Retina (tissue), 1 donor: ENCODE measurements at places on chromosomes 1 and 21.

DNA sequence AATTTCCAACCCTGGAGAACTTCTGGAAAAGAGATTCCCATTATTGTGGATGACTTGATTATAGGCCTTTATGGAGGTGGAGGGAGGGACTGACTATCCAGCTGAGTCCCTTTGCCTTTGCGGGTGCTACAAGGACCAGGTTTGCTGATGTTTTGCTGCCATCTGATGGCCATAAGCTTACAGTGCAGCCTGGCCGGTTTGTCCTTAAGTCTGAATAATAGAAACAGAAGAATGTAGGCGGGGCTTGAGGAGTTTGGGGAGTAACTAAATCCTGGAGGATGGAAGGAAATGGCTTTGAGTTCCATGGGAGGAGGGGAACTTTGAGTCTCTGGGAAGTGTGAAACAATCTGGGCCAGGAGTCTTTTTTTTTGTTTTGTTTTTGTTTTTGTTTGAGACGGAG, 55.7 kb upstream of the CD1D start:
- DNase-seq = peak; percentile 90

DNA sequence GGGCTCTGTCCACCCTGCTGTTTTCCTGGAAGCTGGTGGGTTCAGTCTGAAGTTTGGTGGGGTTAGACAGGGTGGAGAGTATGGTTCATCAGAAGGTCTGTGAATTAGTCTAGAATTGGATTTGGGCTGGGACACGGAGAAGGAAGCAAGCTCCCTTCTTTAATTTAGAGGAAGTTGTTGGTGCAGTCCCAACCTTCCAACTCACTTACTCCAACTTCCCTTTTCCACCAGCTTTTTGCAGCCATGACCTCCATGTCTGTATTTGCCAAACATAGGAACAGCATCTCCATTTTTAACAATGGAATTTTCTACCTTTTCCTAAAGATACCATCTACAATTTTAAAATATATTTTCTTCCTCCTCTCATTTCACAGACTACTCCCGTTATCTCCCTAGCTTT, 28.5 kb upstream of the PRELP start:
- no peak for DNase-seq

DNA sequence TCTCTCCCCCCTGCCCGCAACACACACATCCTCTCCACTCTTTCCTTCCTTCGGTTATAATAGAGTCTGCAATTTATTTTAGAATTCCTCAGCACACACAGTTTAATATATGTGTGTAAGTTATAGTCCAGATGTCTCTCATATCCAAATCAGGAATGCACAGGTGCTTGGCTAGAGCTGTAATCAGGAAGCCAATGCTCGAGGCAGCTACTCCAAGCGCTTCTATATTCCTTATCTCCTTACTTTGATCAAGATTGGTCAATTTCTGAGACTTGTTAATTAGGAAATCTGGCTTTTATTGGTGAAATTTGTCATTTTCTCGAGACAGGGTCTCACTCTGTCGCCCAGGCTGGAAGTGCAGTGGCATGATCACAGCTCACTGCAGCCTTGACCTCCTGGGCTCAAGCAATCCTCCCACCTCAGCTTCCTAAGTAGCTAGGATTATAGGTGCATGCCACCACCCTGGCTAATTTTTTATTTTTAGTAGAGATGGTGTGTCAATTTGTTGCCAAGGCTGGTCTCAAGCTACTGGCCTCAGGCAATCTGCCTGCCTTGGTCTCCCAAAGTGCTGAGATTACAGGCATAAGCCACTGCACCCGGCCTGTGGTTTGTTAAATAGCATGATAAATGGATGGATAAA, 27.7 kb downstream of the RPL5 start:
- no peak for DNase-seq

GRCh38 chr1:12015001-12015491, 4.3 kb upstream of the MIIP start:
- DNase-seq = no peak

GRCh38 chr1:218778257-218779126, 395.2 kb upstream of the LYPLAL1 start:
- DNase-seq = no peak

DNA sequence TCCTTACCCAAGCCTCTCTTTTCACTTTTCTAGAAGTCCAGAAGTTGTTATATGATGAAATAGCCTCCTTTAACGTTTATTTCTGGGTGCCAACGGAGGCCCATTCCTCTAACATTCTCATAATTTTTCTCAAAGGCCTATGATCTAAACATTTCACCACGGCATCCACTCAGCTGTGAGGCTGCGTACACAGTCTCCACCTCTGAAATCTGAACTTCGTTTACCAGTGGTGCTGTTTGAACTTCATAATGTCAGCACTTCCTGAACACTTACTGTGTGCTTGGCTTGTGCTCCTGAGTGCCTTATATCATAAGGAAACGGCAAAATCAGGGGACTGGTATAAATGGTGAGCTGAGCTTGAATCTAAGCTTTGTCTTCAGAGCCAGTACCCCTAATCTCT, 12.0 kb upstream of the RBP7 start:
- DNase-seq = no peak

GRCh38 chr1:74470251-74470650, 42.2 kb downstream of the LRRC53 start:
- no peak for DNase-seq

DNA sequence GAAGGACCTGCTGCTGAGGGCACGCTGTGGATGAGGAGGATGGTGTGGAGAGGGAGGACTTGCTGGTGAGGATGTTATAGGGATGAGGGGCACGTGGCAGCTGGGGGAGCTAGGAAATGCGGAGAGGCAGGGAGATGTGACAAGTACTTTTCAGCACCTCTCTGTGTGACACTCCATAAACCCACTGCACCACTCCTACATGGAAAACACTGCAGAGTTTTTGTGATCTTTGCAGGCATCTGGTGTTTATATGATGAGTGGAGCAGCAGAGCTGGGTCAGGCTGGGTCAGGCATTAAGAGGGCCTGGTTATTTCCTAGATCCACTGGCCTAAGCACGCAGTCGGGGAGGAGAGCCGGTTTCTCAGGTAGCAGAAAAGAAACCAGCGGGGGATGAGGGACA, 167.3 kb upstream of the COA6 start:
- DNase-seq = no peak

- no peak for DNase-seq
Observed at GRCh38 chr1:9767964-9768668, 55.6 kb downstream of the CLSTN1 start.
